ENCODE measurements at places on chromosomes 3 and 15.

DNA sequence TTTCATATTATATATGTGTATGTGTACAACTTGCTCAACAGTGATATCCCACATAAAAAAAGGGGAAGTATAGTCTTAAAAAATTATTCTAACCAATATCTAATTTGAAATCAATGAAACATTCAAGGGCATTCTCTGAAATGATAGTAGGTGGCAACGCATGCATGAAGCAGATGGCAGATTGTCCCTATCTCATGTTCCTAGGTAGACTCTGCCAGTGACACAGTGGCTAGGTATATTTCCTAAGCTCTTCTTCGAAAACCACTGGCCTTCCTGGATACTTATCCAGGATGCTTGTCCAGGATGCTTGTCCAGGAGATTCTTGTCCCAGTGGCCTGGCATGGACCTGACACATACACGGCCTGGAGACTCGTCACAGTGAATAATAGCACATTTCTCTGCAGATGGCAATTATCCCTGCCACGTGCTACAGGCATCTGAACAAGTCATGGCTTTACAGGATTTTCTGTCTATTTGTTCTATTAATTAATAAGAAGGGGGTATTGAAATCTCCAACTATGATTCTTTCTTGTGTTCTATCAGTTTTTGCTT is 54.9 kb downstream of the OCA2 start:
- DNase-seq, result peak; percentile 54

GRCh38 chr15:93261845-93262244 is 172.8 kb upstream of the RGMA start:
- DNase-seq, result no peak

GRCh38 chr3:125000661-125001060 is 55.1 kb downstream of the HEG1 start:
- DNase-seq, result no peak

- DNase-seq, result no peak
These were observed 45.2 kb downstream of the RPN1 start for GRCh38 chr3:128605091-128606046.

DNA sequence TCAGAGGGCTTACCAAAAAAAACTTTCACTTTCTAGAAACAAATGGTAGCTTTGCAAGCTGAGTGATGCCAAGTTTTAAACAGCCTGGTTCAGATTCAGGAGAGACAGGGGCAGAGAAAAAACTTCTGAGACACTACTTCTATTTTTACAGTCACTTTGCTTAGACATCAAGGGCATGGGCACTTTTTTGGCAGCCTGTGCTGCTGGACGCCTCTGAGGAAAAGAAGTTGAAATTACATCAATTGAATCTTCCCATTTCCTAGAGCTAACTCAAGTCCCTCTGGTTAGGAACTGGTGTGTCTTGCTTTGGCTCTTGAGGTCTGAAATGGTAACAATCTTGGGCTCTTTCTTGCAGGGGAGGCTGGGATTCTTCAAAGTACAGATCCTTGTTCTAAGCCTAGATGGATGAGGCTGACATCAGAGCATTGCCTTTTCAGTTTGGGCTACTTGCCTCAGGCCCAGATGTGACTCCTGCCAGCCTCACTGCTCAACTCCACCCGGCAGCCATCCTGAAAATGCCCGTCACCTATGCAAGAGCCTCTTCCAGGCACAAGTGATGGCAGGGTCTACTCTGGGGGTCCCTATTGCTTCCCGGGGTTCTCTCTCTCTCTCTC is 357.5 kb downstream of the FOXP1 start:
- DNase-seq, result no peak

- DNase-seq, result no peak
These were observed 302.9 kb downstream of the SATB1 start for GRCh38 chr3:18122264-18122663.

DNA sequence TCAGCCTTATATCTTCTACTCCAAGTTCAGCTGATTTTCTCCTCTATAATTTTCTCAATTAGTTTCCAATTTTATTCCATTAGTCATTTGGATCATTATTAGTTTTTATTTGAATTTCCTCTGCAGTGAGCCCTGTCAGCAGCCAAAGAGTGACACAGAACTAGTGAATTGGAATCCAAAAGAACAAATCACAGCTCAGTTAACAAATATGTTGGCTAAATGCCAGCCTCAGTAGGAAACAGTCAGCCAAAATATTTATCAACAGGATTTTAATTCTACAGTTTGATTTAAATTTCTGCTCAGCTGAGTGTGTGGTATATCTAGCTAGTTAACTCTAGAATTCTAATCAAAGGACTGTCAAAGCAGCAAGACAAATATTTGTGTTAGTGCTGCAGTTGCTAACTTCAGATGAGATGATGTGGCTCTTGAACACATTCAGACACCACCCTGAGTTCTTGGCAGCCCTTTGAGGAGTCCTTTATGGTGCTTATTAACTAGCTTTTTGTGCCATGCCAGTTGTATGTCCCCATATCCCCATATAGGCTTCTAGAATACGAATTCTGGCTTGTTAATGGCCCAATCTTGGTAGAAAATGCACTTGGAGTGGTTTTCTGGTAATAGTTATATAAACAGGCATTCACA is 194.5 kb downstream of the CPNE4 start:
- no peak for DNase-seq

GRCh38 chr3:132406587-132406986 is 10.7 kb upstream of the DNAJC13 start:
- DNase-seq, result no peak

DNA sequence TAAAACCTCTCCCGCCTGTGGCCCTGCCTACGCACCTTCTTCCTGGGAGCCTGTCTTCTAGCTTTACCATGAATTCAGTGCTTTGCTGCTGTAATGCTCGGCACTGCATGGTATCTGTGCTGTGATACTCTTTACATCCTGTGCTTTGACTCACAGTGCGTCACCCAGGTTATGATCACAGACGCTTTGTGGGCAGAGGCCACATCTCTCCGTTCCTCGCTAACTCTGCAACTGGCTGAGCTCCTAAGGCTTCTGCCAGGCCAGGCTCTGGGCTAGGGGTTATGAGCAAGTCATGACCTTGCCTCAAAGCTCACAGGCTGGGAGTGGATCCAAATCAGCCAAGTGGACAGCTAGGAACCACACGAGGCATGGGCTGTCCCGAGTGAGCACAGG is 23.2 kb downstream of the SPTBN5 start:
- no peak for DNase-seq

DNA sequence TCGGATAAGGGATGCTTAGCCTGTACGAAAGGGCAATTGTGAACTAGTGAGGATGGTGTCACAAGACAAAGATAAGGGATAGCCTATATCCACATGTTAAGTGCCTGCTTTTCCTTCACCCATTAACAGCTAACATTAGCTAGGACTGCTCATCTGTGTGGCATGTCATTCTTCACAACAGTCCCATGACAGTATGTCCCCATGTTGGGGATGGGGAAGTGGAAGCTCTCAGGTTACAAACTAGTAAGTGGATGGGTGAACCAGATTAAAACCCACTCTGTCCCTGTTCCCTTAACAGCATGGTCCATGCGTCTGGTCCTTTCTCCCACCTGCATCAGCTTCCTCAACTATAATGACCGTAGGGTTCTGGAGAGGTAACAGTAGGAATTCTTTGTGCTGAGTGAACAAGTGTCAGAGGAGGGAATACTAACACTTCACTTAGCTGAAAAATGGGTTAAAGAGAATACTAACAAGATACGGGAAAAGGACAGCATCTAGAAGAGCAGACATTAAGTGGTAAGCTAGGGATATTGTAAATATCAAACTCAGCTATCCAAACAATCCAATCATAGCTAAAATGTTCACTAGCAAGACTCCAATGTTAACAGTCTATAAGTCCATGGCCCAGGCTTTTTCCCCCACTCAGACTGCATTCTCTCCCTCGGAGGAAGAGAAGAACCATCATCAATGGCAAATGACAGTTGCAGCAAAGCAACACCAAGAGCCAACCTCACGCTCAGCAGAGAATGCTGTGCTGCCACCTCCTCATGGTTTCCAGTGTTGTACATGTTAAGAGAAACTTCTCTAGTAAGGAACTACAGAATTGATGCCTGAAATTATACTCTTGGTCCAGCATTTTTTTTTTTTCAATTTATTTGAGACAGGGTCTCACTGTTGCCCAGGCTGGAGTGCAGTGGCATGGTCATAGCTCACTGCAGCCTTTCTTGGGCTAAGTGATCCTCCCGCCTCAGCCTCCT is 5.0 kb downstream of the RPLP1 start:
- DNase-seq, result peak; percentile 53

GRCh38 chr15:64763021-64763420 is 12.4 kb downstream of the RBPMS2 start:
- DNase-seq, result no peak

DNA sequence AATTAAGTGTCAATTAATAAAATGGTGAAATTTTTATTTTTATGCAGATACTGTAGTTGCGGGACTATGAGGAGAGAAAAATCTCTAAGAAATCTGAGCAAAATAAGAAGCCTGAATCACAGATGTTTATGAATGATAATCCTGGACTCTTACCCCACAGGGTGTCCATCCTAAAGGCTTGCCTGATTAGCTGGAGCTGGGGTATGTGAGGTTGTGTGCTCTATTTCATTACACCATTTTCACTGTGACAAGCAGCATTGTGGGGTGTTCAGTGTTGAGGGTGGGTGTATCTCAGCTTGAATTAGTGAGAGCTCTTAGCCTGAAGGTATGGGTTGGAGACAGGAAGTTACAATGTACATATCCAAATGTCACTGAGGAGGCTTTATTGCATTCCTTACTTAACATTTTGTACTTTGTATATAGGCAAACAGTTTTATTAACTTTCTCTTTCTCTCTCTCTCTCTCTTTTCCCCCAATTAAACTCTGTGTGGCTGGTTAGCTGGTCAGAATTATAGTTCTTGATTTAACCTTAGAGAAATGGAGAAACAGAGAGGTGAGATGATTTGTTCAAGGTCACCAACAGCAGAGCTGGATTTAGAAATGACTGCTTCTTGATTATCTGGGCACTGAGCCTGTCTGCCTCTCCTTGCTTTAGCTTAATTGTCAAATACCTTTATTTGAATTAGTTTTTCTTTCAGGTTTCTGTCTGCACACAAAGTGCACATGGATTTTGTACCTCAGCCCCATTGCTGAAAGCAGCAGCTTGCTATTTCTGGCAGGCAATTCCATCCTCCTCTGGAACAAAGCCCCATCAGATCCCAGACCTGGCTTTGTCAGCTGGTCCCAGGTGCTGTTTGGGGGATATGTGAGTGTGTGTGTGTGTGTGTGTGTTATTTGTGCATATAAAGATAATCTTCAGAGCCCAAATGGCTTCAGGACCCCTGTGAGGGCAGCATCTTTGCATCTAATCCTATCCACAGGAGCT is 35.8 kb downstream of the GJD2 start:
- peak; percentile 78 for DNase-seq

- DNase-seq, result no peak
These were observed 87.5 kb upstream of the CDIN1 start for GRCh38 chr15:36491912-36492311.

DNA sequence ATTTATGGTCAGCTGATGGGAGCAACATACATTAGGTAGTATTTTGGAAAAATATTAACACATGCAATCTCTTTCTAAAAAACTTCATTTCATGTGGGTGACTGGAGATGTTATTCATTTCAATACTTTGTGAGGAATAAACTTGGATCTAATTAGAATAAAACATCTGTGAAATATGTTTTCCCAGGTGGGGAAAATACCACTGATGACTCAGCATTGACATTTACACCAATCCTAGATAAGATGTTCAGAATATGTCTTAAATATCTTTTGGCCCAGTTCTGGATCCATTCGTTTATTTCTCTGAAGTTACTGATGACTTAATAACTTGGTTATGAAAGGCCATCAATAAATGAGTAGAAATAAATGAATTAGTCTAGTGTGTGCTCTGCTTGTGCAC is 247.6 kb downstream of the CHST2 start:
- no peak for DNase-seq

DNA sequence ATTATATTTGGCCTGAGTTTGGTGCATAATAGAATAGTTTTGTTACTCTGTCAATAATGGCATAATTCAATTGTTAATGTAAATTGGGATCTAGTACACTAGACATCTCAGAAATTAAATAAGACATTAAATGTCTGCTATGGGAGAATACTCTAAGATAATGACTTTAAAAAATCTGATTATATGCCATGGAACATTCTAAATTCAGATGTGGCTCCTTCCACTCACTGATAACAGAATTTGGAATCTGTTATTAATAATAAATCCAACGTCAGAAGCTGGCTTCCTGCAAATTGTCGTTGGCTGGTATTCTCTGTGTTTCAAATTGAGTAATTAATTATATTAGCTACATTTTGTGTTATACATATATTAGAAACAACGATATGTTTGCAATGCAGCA is 258.1 kb downstream of the CNTN6 start:
- DNase-seq, result no peak

- no peak for DNase-seq
These were observed 10.3 kb downstream of the MAN2C1 start for GRCh38 chr15:75357976-75358673.

DNA sequence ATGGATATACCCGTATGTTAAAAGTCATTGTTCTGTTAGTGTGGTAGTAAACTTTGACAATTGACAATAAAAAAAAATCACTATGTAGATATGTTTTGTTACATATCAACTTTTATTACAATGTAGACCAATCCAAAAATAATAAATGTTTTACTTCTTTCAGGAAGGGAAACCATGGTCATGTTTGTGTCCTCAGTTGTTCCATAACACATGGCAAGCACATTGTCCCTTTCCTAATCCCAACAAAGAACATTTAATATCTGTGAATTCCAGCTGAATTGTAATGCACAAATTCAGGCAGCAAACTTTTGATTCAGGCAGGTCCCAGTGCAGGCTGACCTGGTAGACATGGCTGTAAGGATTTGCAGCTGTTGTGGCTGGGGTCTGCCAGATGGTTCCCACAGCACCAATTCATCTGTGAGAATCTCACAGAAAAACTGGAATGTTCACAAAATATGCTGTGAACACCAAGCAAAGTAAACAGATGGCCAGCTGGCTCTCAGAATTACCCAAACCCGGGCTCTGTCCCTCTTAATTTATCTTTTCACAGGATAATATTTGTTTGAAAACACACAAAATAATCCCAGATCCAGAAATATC is 1.9 kb upstream of the SPG21 start:
- no peak for DNase-seq

DNA sequence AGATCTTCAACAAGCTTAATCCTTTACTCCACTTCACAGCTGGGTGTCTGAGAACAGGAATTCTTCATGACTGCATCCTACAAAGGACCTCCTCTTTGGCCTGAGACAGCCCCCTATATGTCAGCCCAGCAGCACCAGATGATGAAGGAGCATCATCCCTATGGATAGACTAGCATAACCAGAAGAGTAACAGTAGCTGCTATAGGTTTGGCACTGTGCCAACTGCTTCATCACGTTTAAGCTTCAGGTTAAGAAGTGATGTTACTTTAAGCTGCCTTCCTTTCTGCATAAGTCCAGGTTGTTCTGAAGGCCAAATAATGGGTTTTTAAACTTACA is 50.6 kb downstream of the CMSS1 start:
- no peak for DNase-seq

DNA sequence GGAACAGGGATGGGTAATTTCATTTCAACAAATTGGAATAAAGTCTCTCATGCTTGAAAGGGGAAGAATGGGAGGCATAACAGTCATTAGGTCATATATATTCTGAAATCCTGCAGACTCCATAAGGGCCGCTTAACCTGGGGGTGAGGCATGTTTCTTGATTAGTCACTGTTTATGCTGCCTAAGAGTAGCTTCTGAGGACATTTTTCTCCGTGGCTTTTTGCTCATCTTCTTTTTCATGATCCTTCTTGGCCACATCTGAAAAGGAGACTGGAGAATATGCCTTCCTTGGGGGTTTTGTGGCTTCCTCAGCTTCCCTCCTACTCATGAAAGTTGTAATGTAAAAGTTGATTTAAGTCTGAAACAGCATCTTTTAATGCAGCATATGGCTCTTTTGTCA is 20.0 kb upstream of the CFAP20DC start:
- DNase-seq, result no peak
